CD4-positive, CD25-positive, alpha-beta regulatory T cell (primary cell): ENCODE measurements at places on chromosomes 2 and 18. TPM values are rescaled to one million over a fixed set of nuclear protein-coding genes. Genes with fewer than 3 reads are reported as not detected.
A peak's percentile ranks its signal among the peaks of the same experiment; 100 is the strongest.

DNA sequence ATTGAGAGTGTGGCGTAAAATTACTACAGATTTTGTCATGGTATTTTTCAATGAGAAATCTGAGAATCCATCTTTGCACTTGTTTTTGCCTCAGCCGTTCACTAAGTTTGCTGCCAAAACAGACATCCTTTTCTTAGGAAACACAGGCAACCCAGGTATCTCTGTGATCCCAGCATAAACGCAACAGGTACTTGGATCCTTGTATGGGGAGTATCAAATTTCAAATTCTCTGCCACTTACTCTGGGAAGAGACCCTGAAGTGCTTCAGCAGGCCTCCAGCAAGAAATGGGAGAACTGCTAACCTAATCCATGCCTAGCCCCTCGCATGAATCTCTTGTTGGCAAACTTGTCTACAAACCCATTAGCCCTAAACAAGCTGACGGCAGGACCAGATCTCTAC, 83.1 kb downstream of the BCL11A start:
- no peak overlapping the region for H3K27ac ChIP-seq
- H3K36me3 ChIP-seq, result no peaks in the 10 kb centered on the region
- H3K27me3 ChIP-seq, result no peaks in the 10 kb centered on the region
- DNase-seq, result no peak

DNA sequence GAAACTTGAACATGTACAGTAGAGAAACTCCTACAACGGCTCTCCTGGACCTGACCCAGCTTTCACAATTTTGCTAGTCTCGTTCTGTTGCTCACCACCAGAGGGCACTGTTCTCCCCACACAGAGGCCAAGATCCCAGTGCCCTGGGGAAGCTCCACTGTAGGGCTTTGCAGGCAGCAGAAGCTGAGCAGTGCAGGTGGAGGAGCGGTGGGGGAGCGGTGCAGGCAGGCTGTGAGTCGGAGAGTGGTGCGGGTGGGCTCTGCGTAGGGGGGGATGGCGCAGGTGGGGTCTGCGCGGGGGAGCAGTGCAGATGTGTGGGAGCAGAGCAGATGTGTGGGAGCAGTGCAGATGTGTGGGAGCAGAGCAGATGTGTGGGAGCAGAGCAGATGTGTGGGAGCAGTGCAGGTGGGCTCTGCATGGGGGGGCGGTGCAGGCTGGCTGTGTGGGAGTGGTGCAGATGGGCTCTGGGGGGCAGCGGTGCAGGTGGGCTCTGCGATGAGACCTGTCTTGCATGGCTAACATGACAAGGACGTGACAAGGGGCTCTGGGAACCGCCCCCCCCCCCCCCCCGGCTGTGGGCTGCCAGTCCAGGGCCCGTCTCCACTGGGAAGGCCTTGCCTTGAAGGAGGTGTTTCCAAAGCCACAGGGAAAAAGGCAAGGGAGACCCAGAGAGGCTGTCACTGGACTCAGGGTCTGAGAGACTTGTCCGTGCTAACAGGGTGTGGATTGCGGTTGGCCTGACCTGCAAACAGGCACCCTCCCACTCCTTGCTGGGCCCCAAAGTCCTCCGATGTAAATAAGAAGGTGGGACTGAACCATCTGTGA, 7.3 kb downstream of the CYS1 start:
- no peaks in the 10 kb centered on the region for H3K36me3 ChIP-seq
- DNase-seq, result peak; percentile 85
- H3K27ac ChIP-seq, result no peak overlapping the region
- H3K27me3 ChIP-seq, result peaks cover 10% of the 10 kb centered on the region

DNA sequence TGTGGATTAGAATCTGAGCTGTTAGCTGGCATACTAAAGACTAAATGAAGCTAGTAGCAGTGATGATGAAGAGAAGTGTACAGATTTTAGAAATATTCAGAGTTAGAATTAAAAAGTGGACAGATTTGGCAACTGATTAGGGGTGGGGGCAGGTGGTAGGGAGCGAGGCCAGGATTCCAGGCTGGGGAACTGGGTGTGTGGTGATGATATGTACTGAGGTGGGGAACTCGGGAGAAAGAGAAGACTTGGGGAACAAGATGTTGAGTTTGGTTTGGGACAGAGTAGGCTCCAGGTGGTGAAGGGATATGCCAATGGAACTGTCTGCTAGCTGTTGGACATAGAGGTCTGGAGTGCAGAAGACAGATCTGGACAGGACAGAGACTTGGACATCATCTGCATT, 9.2 kb upstream of the CYP26B1 start:
- H3K4me1 ChIP-seq, result no peaks in the 10 kb centered on the region
- DNase-seq, result no peak
- H3K27me3 ChIP-seq, result no peaks in the 10 kb centered on the region
- H3K27ac ChIP-seq, result no peak overlapping the region
- H3K4me3 ChIP-seq, result no peak overlapping the region

DNA sequence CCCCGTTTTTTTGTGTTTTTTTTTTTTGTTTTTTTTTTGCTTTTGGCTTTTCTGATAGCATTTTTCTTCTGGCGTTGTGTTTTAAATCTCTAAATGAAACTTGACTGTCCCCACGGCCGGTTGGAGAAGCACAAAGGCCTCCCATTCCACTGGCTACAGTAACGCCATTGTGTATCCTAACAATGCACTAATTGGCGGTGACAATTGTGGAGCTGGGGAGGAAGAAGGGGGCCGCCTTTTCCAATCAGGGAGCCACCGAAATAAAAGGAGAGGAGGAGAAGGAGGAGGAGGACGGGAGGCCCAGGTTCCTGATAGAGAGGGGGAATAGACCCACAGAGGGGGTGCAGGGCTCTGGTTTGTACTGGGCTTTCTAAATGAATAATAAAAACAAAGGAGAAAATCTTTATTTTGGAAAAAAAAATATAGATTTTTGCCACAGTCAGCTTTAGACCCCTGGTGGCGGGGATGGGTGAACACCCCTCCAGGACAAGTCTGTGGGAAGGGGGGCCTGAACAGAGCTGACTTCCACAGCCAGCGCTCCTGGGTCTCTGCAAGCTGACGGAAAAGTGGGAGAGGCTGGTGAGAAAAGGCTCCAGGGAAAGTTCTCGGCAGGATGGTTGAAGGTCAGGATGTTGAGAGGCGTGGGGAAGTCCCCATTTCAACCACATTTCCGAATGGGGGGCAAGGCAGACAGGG, 43.7 kb upstream of the FZD5 start:
- H3K4me1 ChIP-seq, result no peaks in the 10 kb centered on the region
- no peak for DNase-seq
- H3K4me3 ChIP-seq, result no peak overlapping the region
- H3K27me3 ChIP-seq, result no peaks in the 10 kb centered on the region

DNA sequence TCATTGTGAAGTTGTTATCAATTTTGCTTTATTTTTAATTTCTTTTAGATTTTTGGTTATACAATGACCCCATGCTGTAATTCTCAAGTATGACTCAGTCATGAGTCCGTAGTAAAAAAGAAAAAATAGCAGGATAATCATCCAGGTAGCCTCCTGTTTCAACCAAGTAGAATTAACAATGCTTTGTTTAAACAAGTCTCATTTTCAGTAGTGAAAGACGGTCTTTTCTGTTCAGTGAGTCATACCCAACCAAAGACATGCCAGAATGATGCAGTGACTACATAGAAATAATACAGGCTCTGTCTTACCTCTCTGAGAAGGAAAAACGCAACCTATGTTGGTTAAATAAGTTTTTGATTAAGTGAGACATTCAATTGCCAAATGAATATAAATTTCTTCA, 67.8 kb upstream of the DSC1 start:
- H3K27me3 ChIP-seq, result no peaks in the 10 kb centered on the region
- H3K4me1 ChIP-seq, result no peaks in the 10 kb centered on the region
- no peak overlapping the region for H3K27ac ChIP-seq

DNA sequence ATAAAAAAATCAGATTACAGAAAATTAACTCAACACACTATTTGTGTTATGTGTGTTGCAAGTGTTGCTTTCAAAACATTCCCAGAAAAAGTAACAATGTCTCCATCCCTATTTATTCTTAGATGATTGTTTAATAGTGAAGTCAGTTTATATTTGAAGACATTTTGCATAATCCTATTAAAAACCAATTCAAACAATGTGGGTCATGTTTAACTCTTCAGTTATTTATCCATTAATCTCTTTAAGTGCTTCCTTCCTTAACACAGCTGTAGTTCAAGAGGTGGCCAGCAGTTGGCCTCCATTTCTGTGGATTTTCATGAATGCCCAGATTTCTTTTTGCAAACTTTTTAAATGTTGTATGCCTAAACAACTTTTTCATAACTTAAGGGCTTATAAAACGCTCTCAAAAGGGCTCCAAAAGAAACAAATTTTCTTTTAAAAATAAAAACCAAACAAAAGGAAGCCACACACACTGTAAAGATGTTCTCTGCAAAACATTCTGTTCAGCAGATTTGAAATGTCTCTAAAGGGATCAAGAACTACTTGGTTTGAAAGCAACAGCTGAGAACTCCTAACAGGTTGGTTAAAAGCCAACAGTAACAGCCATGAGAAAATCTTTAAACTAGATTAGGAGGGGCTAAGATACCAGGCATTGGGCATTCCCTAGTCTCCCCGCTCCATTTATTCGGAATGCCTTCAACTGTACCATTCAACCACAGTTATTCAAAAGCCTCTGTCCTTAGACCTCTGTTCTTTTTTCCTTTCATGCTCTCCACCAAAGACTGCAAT, 71.5 kb downstream of the THADA start:
- H3K36me3 ChIP-seq, result peaks cover 18% of the 10 kb centered on the region
- DNase-seq, result no peak
- H3K4me1 ChIP-seq, result no peaks in the 10 kb centered on the region
- no peak overlapping the region for H3K27ac ChIP-seq
- no peak overlapping the region for H3K4me3 ChIP-seq

DNA sequence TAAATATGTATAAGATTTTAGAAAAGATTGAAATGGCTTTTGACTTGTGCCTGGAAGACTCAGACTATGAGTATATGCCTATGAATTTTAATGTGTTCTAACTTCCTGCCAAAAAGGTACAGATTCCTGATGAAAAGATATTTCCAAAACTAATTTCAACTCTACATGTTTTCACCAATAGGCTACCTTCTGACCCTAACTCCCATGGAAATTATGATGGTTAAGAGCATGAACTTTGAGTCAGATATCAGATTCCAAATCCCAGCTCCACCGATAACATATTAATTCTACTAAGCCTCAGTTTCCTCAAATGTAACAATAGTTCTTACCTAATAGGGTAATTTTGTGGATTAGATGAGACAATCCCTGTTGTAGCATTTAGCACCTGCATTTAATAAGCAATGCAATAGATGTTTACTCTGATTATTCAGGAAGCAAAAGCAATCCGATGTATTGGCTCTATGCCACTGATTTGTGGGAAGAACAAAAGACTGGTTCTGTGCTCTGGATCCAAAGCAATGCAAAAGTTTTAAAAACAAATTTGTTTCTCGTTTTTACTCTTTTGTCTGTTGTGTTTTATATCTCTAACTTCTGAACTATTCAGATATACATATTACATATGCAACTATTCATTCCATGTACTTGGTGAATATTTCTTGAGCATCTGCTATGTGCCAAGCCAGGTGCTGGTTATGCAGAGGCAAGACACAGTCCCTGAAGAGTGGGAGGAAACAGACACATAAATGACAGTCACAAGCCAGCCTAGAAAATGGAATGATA, 115.4 kb downstream of the GATA6 start:
- no peaks in the 10 kb centered on the region for H3K27me3 ChIP-seq
- H3K27ac ChIP-seq, result no peak overlapping the region
- H3K4me3 ChIP-seq, result no peak overlapping the region
- H3K36me3 ChIP-seq, result no peaks in the 10 kb centered on the region
- H3K4me1 ChIP-seq, result no peaks in the 10 kb centered on the region
- DNase-seq, result no peak

- no peaks in the 10 kb centered on the region for H3K36me3 ChIP-seq
Observed at GRCh38 chr18:29556070-29556469, 1379.1 kb upstream of the CDH2 start.

- DNase-seq, result no peak
- H3K27me3 ChIP-seq, result no peaks in the 10 kb centered on the region
- H3K4me1 ChIP-seq, result no peaks in the 10 kb centered on the region
- H3K4me3 ChIP-seq, result no peak overlapping the region
- no peaks in the 10 kb centered on the region for H3K36me3 ChIP-seq
Observed at GRCh38 chr18:61308004-61308403, 25.2 kb upstream of the CDH20 start.

- no peak overlapping the region for H3K4me3 ChIP-seq
- H3K27ac ChIP-seq, result no peak overlapping the region
- DNase-seq, result peak; percentile 81
- no peaks in the 10 kb centered on the region for H3K36me3 ChIP-seq
- peaks cover 6% of the 10 kb centered on the region for H3K27me3 ChIP-seq
Observed at GRCh38 chr2:41896186-41896846, 151.5 kb upstream of the PKDCC start.

- peaks cover 16% of the 10 kb centered on the region for H3K4me1 ChIP-seq
- no peak overlapping the region for H3K4me3 ChIP-seq
- no peak for DNase-seq
- H3K27ac ChIP-seq, result no peak overlapping the region
Observed at GRCh38 chr18:23440131-23440530, 13.0 kb upstream of the RIOK3 start.

- peaks cover 10% of the 10 kb centered on the region for H3K36me3 ChIP-seq
- no peak overlapping the region for H3K27ac ChIP-seq
- no peaks in the 10 kb centered on the region for H3K27me3 ChIP-seq
- DNase-seq, result no peak
- H3K4me1 ChIP-seq, result peaks cover 15% of the 10 kb centered on the region
Observed at GRCh38 chr2:105324101-105324500, 5.4 kb downstream of the TGFBRAP1 start.

DNA sequence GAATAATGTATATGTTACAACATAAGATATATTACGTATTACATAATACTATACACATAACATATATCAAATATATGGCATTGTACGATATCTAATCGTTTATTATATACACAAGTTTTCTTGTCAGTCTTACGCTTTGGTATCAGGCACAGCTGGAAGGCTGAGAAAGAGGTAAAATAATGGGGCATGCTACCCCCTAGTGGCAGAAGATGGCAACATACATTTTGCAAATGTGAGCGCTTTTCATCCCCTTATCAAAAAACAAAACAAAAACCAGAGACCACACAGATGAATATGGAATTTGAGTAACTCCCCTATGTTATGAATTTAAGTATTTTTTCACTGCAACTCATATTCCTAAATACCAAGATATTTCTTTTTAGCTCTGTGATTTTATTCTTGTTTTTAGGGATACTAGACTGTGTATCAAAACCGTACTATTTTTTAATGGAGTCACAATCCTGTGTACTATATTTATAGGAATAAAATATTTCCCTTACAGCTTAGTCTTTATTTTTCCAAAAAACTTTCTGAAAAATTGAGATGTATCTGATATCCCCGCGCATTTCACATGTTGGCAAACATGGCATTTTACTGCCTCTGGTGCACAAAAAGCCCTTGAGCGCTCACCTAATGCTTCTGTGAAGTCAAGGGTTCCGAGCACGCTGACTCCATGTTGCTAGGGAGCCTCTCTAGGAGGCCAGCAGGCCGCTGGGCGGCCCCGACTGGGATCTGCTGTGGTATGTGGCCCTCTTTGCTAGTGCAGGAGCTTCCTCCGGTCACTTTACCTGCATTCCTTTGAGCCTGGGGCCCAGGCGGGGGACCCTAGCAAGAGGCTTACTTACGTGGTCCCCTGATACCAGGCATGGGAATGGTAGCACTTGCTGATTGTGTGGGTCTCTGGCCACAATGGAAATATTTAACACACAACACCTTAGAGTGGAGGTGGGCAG, 62.5 kb downstream of the SLC4A3 start:
- DNase-seq, result peak; percentile 17
- no peaks in the 10 kb centered on the region for H3K4me1 ChIP-seq
- H3K27ac ChIP-seq, result no peak overlapping the region
- no peak overlapping the region for H3K4me3 ChIP-seq
- no peaks in the 10 kb centered on the region for H3K27me3 ChIP-seq
- H3K36me3 ChIP-seq, result no peaks in the 10 kb centered on the region

- no peak overlapping the region for H3K27ac ChIP-seq
- H3K27me3 ChIP-seq, result no peaks in the 10 kb centered on the region
- peaks cover 35% of the 10 kb centered on the region for H3K4me1 ChIP-seq
- H3K36me3 ChIP-seq, result no peaks in the 10 kb centered on the region
Observed at GRCh38 chr2:160332318-160332717, 132.2 kb upstream of the ITGB6 start.

CD8B2 gene
- 0.19 TPM for polyA plus RNA-seq

HAAO gene
- not detected for polyA plus RNA-seq

REG3A gene
- not detected for polyA plus RNA-seq

TRPM8 gene
- not detected for polyA plus RNA-seq
